ENCODE measurements at places on chromosomes 7 and 10. TPM values are rescaled to one million over a fixed set of nuclear protein-coding genes. Genes with fewer than 3 reads are reported as not detected.

The METTL27 gene
- 2.2 TPM for total RNA-seq

DNA sequence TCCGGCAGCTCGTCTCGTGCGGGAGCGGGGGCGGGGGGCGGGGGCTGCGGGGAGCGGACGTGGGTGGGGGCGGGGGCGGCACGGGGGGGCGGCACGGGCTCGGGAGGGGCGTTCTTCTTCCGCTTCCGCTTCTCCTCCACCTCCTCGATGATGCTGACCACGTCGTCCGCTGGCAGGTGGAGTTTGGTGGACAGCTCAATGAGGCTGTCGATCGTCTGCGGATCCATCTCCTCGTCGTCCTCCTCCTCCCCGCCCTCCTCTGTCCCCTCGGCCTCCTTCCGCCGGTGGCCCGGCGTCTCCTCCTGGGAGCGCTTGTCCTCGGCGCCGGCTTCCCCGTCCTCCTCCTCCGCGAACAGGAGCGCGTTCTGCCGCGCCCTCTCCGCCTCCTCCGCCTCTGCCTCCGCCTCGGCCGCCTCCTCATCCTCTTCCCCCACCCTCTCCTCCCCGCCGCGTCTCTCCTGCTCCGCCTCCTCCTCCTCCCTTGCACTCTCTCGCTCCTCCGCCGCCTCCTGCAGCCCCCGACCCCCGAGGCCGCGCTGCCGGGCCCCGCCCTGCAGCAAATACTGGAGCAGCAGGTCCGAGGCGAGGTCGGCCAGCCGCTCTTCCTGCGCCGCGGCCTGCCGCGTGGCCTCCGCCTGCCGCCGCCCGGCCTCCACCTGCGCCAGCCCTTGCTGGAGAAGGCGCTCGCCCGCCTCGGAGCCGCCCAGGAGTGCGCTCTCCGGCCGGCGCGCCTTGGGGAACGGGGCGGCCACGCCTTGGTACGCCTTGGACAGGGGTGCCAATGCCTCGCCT is 1.9 kb downstream of the VGF start:
- H3K27me3 ChIP-seq: peaks cover 38% of the 10 kb centered on the region
- H3K4me3 ChIP-seq: peak overlapping the region; percentile 69
- DNase-seq: no peak
- peaks cover 7% of the 10 kb centered on the region for H3K36me3 ChIP-seq

GRCh38 chr7:140752533-140752932 is 56.0 kb downstream of the NDUFB2 start:
- no peak overlapping the region for H3K27ac ChIP-seq
- peaks cover 2% of the 10 kb centered on the region for H3K4me1 ChIP-seq
- H3K4me3 ChIP-seq: no peak overlapping the region

The MYH16 gene
- total RNA-seq: not detected

DNA sequence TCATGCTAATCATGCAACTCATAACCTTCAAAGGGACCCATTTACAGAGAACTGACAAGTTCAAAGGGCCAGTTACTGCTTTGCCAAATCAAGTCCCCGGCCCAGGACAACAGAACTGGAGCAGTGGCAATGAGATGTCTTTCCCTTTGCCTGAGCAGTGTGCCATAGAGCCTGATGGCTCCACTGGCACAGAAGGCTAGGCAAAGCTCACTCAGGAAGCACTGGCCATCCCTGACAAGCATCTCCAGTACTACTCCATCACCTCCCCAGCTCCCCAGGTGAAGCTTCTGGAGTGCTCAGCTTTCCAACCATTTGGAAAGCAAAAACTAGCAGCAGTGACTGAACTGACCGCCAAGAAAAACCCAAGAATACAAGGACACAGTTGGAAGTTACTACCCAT is 108.3 kb downstream of the SGMS1 start:
- H3K36me3 ChIP-seq: peaks cover 4% of the 10 kb centered on the region
- H3K27me3 ChIP-seq: no peaks in the 10 kb centered on the region
- H3K4me1 ChIP-seq: peaks cover 21% of the 10 kb centered on the region
- DNase-seq: no peak
- no peak overlapping the region for H3K27ac ChIP-seq
- no peak overlapping the region for H3K4me3 ChIP-seq

GRCh38 chr7:8035647-8036518 is 67.3 kb downstream of the GLCCI1 start:
- DNase-seq: no peak
- H3K36me3 ChIP-seq: peaks cover 21% of the 10 kb centered on the region
- no peak overlapping the region for H3K27ac ChIP-seq
- no peaks in the 10 kb centered on the region for H3K4me1 ChIP-seq

DNA sequence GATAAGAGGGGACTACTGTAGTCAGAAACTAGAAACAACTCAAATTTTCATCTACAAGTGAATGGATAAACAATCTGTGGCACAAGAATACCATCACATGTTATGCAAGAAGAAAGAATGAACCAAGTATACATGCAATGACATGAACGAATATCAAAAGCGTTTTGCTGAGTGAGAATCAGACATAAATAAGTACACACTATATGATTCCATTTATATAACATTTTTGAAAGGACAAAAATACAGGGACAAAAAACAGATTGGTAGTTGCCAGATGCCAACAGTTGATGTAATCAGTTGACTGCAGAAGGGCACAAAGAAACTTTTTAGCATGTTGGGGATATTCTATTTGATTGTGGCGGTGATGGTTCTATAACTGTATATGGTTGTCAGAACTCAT is 33.6 kb downstream of the CTNNA3 start:
- H3K36me3 ChIP-seq: no peaks in the 10 kb centered on the region
- H3K4me3 ChIP-seq: no peak overlapping the region
- H3K4me1 ChIP-seq: peaks cover 5% of the 10 kb centered on the region
- no peaks in the 10 kb centered on the region for H3K27me3 ChIP-seq
- H3K27ac ChIP-seq: no peak overlapping the region

DNA sequence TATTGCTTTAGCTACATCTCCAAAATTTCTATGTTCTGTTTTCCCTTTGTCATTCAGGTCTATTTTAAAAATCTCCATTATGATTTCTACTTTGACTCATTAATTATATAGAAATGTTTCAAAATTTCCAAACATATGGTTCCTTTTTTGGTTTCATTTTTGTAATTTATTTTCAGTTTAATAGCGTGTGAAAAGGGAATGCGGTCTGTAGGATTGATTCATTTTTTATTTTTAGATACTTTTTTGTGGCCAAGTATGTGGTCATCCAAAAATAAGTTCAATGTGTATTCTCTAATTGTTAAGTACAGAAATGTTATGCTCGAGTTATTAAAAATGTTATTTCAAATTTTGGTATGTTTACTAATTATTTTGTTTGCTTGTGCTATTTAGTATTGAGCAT is 72.5 kb upstream of the ANKRD1 start:
- no peaks in the 10 kb centered on the region for H3K36me3 ChIP-seq
- no peak for DNase-seq
- no peak overlapping the region for H3K27ac ChIP-seq
- no peaks in the 10 kb centered on the region for H3K4me1 ChIP-seq
- H3K4me3 ChIP-seq: no peak overlapping the region
- H3K27me3 ChIP-seq: no peaks in the 10 kb centered on the region

DNA sequence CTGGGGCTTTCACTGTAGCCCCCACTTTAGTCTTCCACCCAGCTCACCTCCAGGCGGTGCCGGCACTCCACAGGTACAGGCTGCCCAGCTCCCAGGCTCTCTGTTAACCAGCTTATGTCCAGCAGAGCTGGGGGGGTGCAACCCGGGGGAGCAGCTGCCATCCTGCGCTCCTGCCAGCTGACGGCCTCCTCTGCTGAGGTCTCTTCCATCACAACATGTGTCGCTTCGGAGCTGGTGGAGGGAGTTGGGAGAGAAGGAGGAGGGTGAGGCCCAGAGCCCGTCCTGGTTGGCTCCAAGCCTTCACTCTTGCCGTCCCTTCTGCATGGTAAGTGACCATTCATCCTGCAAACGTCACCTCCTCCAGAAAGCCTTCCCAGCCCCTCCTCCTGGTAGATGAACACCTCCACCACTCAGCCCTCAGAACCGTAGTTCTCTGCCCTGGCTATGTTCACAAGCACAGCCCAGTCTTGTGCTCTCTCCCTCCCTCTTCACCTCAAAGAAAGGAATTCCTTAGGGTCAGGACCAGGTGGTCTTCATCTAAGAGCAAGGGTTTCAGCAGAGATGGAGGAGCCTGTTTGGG is 1.6 kb downstream of the POLM start:
- no peak overlapping the region for H3K27ac ChIP-seq
- peaks cover 18% of the 10 kb centered on the region for H3K36me3 ChIP-seq
- DNase-seq: no peak
- peaks cover 44% of the 10 kb centered on the region for H3K4me1 ChIP-seq

The KIAA1549 gene
- total RNA-seq: 12.2 TPM

- DNase-seq: no peak
- H3K4me1 ChIP-seq: peaks cover 32% of the 10 kb centered on the region
- H3K36me3 ChIP-seq: no peaks in the 10 kb centered on the region
- no peak overlapping the region for H3K4me3 ChIP-seq
Measured at GRCh38 chr10:113305871-113306270, 247.0 kb upstream of the HABP2 start.

DNA sequence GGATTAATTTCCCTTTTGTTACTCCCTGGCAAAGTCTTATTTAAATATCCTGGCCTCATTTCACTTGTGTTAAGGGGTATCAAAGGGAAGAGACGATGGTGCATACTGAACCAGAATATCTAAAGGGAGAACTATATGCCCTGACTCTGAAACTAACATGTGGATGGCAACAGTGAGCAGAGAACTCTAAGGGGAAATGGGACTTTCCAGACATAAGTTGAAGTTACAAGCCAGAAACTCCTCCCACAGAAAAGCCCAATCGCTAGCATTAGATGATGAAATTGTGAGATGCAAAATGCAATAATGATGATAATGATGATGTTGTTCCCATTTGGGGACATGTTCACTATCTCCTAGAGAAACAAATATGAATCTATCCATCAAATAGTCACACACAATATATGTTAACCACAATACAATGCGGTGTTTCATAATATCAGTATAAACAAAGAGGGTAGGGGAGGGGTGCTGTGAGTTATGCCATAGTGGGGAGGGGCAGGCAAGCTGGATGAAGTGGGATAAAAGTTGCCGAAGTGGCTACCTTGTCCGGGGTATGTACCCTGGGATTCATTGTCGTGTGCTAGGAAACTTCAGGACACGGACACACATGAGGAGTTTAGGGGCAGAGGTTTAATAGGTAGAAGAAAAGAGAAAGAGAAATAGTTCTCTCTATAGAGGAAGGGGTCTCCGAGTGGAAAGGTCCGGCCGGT is 37.1 kb downstream of the TMEM229A start:
- H3K36me3 ChIP-seq: no peaks in the 10 kb centered on the region
- DNase-seq: no peak
- no peaks in the 10 kb centered on the region for H3K4me1 ChIP-seq
- H3K4me3 ChIP-seq: no peak overlapping the region

GRCh38 chr7:149547126-149547525 is 49.5 kb upstream of the ZNF746 start:
- H3K4me1 ChIP-seq: no peaks in the 10 kb centered on the region
- H3K36me3 ChIP-seq: peaks cover 58% of the 10 kb centered on the region
- DNase-seq: no peak
- H3K27ac ChIP-seq: no peak overlapping the region
- H3K4me3 ChIP-seq: no peak overlapping the region

GRCh38 chr7:107070710-107071109 is 26.2 kb downstream of the PRKAR2B start:
- peaks cover 24% of the 10 kb centered on the region for H3K4me1 ChIP-seq
- DNase-seq: no peak
- no peak overlapping the region for H3K4me3 ChIP-seq

The CFAP69 gene
- 1.1 TPM for total RNA-seq

DNA sequence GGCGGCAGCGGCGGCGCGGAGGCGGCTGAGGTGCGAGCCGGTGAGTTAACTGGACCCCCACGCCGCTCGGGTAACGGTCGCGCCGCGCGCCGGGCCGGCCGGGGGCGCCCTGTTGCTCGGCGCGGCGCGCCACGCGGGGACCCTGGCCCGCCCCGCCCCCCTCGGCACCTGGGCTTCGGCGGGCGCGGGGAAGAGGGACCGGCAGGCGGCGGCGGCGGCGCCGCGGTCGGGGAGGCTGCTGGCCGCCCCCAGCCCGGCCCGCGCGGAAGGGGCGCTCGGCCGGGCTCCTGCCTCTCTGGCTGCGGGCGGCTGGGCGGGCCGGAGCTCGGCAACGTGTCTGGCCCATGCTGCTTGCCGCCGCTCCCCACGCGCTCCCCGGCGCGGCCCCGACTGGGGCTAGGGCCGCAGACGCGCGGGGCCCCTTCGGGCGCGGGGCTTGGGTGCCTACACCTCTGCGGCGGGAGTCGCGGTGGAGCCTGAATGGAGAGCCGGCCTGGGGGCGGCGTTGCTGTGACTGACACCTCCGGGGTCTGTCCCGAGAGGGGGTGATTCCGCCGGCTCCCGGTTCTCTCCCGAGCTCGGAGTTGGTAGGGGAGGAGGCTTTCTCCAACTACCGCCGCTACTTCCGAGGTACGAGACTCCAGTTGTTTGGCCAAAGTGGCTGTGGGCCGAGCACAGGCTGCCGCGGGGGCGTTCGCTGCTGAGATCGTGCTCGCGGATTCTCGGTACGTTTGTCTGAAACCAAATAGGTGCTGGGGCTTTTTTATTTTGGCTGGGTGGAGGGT is 494 bp downstream of the PALS2 start:
- H3K4me1 ChIP-seq: peaks cover 21% of the 10 kb centered on the region
- no peaks in the 10 kb centered on the region for H3K36me3 ChIP-seq
- peak overlapping the region; percentile 92 for H3K4me3 ChIP-seq
- DNase-seq: peak; percentile 85
- peaks cover 32% of the 10 kb centered on the region for H3K27me3 ChIP-seq
- peak overlapping the region; percentile 88 for H3K27ac ChIP-seq

GRCh38 chr7:28802450-28802849 is 155.7 kb downstream of the TRIL start:
- peaks cover 6% of the 10 kb centered on the region for H3K36me3 ChIP-seq
- H3K27ac ChIP-seq: no peak overlapping the region
- no peak overlapping the region for H3K4me3 ChIP-seq

The FBXO24 gene
- total RNA-seq: 0.46 TPM

- DNase-seq: no peak
- peak overlapping the region; percentile 81 for H3K27ac ChIP-seq
- peaks cover 37% of the 10 kb centered on the region for H3K4me1 ChIP-seq
- no peak overlapping the region for H3K4me3 ChIP-seq
- H3K36me3 ChIP-seq: no peaks in the 10 kb centered on the region
Measured at GRCh38 chr10:71852355-71852937, 1.4 kb upstream of the PSAP start.

The SPDYE3 gene
- not detected for total RNA-seq

All from osteocyte (in vitro differentiated cells).